ENCODE measurements at places on chromosomes 6 and 20. TPM values are rescaled to one million over a fixed set of nuclear protein-coding genes. Genes with fewer than 3 reads are reported as not detected.

Gene CLVS2
- total RNA-seq: not detected

Gene COL19A1
- total RNA-seq: not detected

Gene PRR18
- total RNA-seq: 0.76 TPM

Gene EYA2
- 0.08 TPM for total RNA-seq

Gene THBD
- 4.7 TPM for total RNA-seq

Gene RANBP9
- 24.0 TPM for total RNA-seq

Gene CHMP4B
- 47.9 TPM for total RNA-seq

Gene C4A
- 1.4 TPM for total RNA-seq

Gene BTN1A1
- not detected for total RNA-seq

Gene ANGPT4
- total RNA-seq: not detected

Gene PGC
- total RNA-seq: not detected

Gene HLA-F
- 137 TPM for total RNA-seq

Measured in SJSA1 (cell line).